Activated gamma-delta T cell treated with anti-CD3 and anti-CD28 coated beads, Interleukin-2, amount 50 U/mL, for 16 hours (primary cell): ENCODE measurements at places on chromosomes 1 and 21.

- DNase-seq, result no peak
These were observed 107.6 kb downstream of the TSEN15 start for GRCh38 chr1:184158896-184159681.

GRCh38 chr1:208089761-208090370, 154.3 kb downstream of the PLXNA2 start:
- DNase-seq, result no peak

- DNase-seq, result no peak
These were observed 2.3 kb upstream of the AUNIP start for GRCh38 chr1:25861316-25862286.

GRCh38 chr1:23825076-23825761, at the start of gene HMGCL:
TSS of gene HMGCL (minus strand) at chr1:23825429. CDS start at chr1:23825415, 14 bp downstream.
- DNase-seq, result peak; percentile 85

DNA sequence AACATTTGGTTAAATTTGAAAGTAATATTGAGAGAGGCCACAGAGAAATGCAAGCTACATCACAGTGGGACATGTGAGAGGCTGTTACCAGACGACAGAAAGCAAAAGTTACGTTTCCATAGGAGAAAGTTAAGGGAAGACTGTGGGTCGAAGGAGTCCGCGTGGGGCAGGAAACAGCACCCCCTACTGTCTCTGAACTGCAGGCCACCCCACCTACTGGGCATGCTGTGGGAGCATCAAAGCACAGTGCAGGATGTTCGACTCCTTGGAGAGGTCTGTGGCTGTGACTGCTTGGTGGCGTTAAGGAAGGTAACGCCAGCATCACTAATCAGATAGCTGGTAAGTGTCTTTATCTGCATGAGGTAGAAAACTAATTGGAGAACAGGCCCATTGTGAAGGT, 123.9 kb downstream of the PTBP2 start:
- no peak for DNase-seq

DNA sequence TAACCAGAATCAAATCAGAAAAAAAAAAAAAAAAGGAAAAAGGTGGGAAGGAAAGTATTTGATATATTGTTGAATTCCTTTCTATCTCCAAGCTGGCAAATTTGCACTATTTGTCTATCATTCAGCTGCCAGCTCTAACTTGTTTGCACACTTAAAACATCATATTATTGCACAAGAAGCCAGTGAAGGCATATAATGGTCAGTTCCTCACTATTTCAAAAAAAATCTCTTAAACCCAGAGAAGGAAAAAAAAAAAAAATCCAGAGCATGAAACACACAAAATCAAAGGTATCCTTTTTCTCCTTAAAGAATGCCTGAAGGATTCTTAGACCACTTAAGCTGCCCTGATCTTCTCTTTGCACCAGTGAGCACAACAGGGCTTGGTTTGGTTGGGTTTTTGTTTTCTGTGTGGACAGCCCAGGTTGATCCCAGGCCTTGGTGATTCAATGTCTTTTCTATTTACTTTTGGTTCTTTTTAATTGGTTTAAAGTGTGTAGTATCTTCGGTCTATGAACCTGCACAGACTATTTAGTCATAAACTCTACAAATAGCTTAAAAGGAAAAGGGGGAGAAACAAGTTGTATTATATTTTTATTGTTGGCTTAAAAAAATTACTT, 40.2 kb downstream of the DUSP10 start:
- no peak for DNase-seq

- no peak for DNase-seq
These were observed 16.0 kb upstream of the STUM start for GRCh38 chr1:226532553-226532952.

DNA sequence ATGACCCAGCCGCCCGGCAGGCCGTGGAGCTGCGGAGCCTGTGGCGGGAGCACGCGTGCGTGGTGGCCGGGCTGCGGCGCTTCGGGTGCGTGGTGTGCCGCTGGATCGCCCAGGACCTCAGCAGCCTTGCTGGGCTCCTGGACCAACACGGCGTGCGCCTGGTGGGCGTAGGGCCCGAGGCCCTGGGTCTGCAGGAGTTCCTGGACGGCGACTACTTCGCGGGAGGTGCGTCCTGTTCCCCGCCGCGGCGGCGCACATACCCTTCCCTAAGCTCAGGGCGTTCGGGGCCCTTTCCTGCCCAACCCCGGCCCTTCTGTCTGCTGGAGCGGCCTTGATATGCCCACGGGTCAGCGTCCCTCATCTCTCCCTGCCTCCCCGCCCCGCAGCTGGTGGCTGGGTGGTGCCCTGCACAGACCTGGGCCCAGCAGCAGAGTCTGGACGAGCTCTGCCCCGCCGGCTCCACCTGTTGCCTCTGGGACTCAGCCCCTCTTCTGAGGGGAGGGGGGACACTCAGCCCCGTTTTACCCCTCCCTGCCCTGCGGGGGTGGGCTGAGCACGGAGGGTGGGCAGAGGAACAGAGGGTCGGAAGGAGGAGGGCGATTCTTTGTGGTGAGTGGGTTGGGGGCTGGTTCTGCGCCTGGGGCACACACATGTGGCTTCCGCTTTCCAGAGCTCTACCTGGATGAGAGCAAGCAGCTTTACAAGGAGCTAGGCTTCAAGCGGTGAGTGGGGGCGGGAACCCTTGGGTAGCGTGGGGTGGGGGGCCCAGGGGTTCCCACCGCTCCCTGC, 688 bp downstream of the PRXL2B start:
- no peak for DNase-seq
